ENCODE measurements at places on chromosomes 16 and 17.
A peak's percentile ranks its signal among the peaks of the same experiment; 100 is the strongest.

- no peaks in the 10 kb centered on the region for H3K4me1 ChIP-seq
- DNase-seq: no peak
- no peak overlapping the region for H3K4me3 ChIP-seq
Measured at GRCh38 chr17:57638284-57638683, 106.8 kb downstream of the CCDC182 start.

DNA sequence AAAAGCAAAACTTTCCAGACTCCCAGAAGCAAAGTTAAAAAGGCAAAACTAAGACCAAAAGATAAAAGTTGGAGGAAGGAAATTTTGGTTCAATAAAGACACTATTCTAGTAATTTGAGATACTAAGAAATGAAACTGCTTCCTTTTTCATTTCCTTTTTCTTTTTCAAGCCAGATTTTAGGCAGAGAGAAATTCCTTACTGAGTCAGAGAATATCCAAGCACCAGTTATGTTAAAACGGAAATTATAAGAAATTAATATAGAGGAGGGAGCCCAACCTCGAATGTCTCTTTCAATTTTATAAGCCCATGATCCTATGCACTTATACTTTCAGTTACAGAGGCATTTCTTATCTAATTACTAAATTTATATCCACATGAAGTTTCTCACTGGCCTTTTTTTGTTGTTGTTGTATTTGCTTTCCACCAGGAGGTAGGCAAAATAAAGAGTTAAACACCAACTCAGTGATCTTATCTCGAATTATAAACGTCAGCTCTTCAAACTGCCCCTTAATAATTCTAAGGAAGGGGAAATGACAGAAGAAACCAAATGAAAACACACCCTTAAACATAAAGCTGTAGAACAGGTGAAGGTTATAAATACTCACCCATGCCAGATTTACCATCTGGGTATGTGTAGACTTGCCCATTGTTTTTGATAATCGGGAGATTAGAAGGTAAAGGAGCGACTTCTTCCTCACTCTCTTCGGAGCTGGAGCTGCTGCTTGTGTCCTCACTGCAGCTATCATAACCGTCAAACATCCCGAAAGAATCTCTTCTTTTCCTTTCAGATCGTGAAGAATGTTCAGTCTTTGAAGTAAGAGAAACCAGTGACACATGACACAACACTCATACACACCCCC lies 35.2 kb downstream of the MBTD1 start:
- peaks cover 29% of the 10 kb centered on the region for H3K4me1 ChIP-seq
- H3K27ac ChIP-seq: no peak overlapping the region
- H3K36me3 ChIP-seq: peaks cover 45% of the 10 kb centered on the region
- no peak overlapping the region for H3K4me3 ChIP-seq
- no peaks in the 10 kb centered on the region for H3K27me3 ChIP-seq

DNA sequence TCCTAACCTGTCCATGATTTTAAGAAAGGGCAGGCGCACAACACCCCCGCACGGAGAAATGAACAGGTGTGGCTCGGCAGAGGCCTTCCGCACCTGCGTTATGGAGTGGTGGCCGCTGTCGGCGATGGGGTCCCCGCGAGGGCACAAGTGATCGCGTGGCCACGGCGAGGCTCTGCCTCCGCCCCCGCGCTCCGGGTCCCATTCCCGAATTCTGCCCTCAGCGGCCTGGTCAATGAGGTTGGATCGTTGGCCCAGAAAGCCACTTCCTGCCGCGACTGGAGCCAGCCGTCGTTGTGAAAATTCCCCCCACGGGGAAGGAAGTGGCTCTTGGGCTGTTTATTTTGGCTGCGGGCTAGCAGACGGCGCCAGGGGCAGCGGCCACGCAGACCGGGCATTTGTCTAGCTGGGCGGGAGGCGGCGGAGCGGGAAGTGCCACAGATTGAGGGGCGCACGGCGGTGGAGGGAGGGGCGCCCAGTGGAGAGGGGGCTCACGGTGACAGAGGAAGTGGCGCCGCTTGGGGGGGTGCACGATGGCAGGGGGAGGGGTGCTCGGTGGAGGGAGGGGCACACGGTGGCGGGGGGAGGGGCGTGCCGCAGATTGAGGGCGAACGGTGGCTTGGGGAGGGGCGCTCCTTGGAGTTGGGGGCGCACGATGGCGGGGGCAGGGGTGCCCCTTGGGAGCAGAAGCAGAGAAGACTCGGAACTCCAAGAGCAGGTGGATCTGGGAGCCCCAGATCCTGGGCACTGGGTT lies 25.0 kb downstream of the MRC2 start:
- peak; percentile 75 for DNase-seq
- peaks cover 29% of the 10 kb centered on the region for H3K4me1 ChIP-seq
- peak overlapping the region; percentile 43 for H3K27ac ChIP-seq
- H3K27me3 ChIP-seq: no peaks in the 10 kb centered on the region
- peak overlapping the region; percentile 13 for H3K4me3 ChIP-seq

DNA sequence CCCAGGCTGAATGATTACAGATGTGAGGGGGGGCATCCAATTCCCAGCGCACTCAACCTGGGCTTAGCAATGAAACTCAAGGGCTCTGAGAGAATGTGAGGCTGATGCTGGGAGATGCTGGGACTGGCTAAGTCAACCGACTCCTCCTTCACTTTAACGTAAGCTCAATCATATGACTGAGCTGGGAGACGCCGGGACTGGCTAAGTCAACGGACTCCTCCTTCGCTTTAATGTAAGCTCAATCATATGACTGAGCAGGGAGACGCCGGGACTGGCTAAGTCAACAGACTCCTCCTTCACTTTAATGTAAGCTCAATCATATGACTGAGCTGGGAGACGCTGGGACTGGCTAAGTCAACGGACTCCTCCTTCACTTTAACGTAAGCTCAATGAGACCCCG lies 179.4 kb downstream of the VPS53 start:
- no peaks in the 10 kb centered on the region for H3K27me3 ChIP-seq
- DNase-seq: no peak
- H3K4me1 ChIP-seq: peaks cover 6% of the 10 kb centered on the region
- no peak overlapping the region for H3K27ac ChIP-seq

Data from heart left ventricle (tissue), 16 donors.